ENCODE measurements at places on chromosomes 12 and 14. TPM values are rescaled to one million over a fixed set of nuclear protein-coding genes. Genes with fewer than 3 reads are reported as not detected.

Gene SERPINA5
- 0.28 TPM for total RNA-seq

Gene RPL10L
- total RNA-seq: not detected

Gene COCH
- total RNA-seq: 25.2 TPM

Gene TMEM52B
- total RNA-seq: 0.12 TPM

Gene SLC39A5
- not detected for total RNA-seq

Gene CELA1
- not detected for total RNA-seq

Gene KRT77
- not detected for total RNA-seq

Gene TUNAR
- total RNA-seq: not detected

Measured in A549 treated with Hydrocortisone at 1 μM for 4 hours (cell line).